Camera-type eye (tissue), 1 donor: ENCODE measurements at places on chromosomes 5 and 9. TPM values are rescaled to one million over a fixed set of nuclear protein-coding genes. Genes with fewer than 3 reads are reported as not detected.

The GLRA1 gene
- total RNA-seq = 1.4 TPM

The IL17B gene
- 7.1 TPM for total RNA-seq

The NIPAL4 gene
- not detected for total RNA-seq

The ADRB2 gene
- total RNA-seq = 3.8 TPM

The GABRA1 gene
- total RNA-seq = 16.5 TPM
